Kidney (tissue), 22 donors: ENCODE measurements at places on chromosomes 13 and 19. TPM values are rescaled to one million over a fixed set of nuclear protein-coding genes. Genes with fewer than 3 reads are reported as not detected.

Gene COL5A3
- total RNA-seq = 5.1 TPM

Gene RAB8A
- 75.6 TPM for total RNA-seq

Gene GRIK5
- total RNA-seq = 16.2 TPM

Gene METTL21C
- total RNA-seq = not detected

Gene TMEM143
- total RNA-seq = 9.2 TPM

Gene SIGLEC8
- total RNA-seq = 1.8 TPM

Gene KLK10
- 0.63 TPM for total RNA-seq

Gene UBL5
- total RNA-seq = 322 TPM

DNA sequence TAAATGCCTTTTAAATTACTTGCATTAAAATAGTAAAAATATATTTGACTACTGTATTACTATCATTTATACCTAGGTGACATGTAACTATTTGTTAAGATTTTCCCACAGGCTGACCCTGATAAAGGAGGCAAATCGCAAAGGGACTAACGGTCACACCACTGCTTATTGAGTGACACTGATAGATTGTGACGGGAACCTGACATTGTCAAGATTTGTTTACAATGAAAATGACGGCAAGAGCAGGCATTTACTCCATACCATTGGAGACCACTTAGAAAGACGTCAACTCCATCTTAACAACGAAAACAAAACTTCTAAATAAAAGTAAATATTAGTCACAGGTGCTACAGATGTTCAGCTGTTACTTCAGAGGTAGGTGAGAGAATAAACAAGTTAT lies 289.0 kb downstream of the DACH1 start:
- no peaks in the 10 kb centered on the region for H3K27me3 ChIP-seq
- H3K27ac ChIP-seq = no peak overlapping the region
- H3K36me3 ChIP-seq = no peaks in the 10 kb centered on the region
- DNase-seq = no peak
- H3K4me3 ChIP-seq = no peak overlapping the region

DNA sequence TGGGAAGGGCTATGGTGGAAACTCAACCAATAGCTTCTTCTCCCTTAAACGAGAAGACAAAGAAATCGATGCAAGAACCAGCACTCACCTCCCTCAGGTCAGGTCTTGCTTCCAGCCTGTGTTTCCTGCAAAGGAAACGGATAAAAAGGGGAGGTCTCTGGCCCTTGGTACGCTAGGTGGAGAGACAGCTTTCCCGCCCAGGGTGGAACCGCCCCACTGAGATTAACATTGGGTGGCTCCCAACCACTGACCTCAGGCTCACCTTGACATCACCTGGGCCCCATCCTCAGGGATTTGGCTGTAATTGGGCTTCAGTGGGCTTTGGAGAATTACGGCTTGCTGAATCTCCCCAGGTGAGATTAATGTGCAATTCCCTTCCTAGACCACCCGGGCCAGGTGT lies at the start of gene NLRP7:
TSS of gene NLRP7 (minus strand) at position 150 of the 400 bp plus-strand sequence.
- no peak for DNase-seq
- no peak within 1 kb of the TSS for H3K4me3 ChIP-seq
- H3K4me1 ChIP-seq = no peaks in the 10 kb centered on the region
- no peaks in the 10 kb centered on the region for H3K36me3 ChIP-seq

DNA sequence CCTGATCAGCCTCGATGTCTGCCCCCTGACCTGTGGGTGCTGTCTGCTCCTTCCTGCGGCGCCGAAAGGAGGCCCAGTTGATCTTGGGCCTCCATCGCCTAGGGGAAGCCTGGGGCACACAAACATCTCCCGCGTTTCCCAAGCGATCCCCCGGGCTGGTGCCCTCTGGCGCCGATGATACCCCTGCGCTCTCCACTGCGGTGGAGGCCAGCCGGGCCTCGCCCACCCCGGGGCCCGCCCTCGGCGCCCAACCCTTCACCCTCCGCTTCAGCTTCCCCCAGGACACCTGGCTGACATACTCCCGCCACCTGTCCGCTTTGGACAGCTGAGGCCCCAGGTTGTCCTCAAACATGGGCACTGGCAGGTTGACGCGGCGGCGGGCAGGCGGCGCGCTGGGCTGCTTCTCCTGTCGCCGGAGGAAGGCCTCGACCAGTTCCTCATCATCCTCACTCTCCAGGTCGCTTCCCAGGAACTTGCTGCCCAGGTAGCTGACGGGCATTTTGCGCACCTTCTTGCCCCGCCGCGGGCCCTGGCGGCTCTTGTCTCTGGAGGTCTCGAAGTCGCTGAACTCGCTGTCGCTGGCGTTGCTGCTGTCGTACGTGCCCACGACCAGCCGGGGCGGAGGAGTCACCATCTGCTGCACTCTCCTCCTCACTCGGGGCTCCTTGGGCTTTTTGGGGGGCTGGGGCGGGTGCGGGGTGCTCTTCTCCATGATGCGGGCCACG lies 1.3 kb downstream of the CCDC8 start:
- H3K27ac ChIP-seq = no peak overlapping the region
- no peaks in the 10 kb centered on the region for H3K36me3 ChIP-seq
- DNase-seq = peak; percentile 72
- no peaks in the 10 kb centered on the region for H3K27me3 ChIP-seq

- H3K4me3 ChIP-seq = no peak overlapping the region
- H3K36me3 ChIP-seq = no peaks in the 10 kb centered on the region
- H3K27ac ChIP-seq = no peak overlapping the region
- DNase-seq = no peak
- H3K4me1 ChIP-seq = no peaks in the 10 kb centered on the region
These were observed 2.9 kb downstream of the PROSER3 start for GRCh38 chr19:35760711-35761349.

DNA sequence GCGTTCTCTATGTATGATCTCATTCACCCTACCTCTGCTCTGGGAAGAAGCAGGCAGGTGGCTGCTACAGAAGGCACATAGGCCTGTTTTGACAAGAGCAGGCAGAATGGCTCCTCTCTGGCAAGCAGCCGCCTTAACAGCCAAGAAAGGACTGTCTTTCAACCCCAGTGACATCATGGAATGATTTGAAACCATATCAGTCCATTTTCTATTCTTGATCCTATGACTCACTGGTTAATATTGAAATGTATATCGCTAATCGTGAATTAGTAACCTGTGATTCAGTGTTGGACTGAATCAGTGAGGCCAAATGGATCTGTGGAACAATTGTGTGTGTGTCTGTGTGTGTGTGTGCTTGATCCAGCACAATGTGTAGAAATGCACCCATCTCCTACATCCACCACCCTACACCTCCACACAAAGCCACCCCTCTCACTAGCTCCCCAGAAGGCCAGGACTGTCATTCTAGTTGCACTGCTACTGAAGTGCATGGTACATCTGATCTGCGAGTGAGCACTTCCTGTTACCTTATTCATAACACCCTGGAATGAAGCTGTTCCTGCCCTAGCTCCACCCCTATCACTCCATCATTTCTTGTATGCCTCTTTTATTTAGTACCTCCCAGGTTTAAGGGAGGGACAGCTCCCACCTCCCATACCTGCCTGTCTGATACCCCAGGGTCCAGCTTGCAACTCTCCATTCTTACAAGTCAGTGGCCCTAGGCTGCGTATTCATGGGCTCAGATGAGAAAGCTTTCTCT lies 460.0 kb downstream of the FOXO1 start:
- H3K4me3 ChIP-seq = no peak overlapping the region
- no peak for DNase-seq
- no peaks in the 10 kb centered on the region for H3K27me3 ChIP-seq
- H3K27ac ChIP-seq = no peak overlapping the region
- no peaks in the 10 kb centered on the region for H3K4me1 ChIP-seq

DNA sequence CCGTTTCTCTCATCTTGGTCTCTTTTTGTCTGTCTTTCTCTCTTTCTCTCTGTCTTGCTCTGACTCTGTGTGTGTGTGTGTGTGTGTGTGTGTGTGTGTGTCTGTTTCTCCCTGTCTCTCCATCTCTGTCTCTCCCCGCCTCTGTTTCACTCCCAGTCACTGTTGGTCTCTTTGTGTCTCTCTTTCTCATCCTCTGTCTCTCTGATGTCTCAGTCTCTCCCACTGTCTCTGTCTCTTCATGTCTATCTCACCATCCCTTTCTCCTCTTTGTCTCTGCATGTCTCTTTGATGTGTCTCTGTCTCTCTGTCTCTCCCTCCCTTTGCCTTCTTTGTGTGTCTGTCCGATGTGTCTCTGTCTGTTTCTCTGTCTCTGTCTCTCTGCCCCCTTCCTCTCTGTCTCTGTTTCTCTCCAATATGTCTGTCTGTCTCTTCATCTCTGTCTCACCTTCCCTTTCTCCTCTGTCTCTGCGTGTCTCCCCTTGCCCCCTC lies 2.5 kb downstream of the NFIC start:
- peaks cover 35% of the 10 kb centered on the region for H3K4me1 ChIP-seq
- H3K27me3 ChIP-seq = peaks cover 3% of the 10 kb centered on the region
- peak overlapping the region; percentile 94 for H3K27ac ChIP-seq
- DNase-seq = no peak

- no peak overlapping the region for H3K4me3 ChIP-seq
- H3K27me3 ChIP-seq = no peaks in the 10 kb centered on the region
- H3K27ac ChIP-seq = no peak overlapping the region
- H3K36me3 ChIP-seq = no peaks in the 10 kb centered on the region
- DNase-seq = no peak
These were observed 642.3 kb downstream of the TBC1D4 start for GRCh38 chr13:74839656-74840055.

DNA sequence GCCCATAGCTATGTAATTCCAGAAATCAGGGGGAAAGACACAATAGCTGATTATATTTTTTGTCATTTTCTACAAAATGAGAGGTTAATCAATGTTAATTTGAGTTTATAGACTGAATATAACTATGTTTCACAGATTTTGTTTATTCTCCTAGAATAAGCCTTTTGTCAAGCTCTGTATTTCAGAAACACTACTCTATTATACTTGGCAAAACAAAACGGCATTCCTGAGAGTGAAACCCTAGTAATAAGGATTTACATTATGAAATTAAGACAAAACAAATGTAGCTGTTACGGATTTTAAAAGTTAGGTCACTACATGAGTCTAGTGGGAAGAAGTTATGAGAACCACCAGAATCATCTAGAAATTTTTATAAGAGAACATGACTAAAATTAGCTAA lies 334.2 kb downstream of the KLF12 start:
- no peaks in the 10 kb centered on the region for H3K27me3 ChIP-seq
- no peak for DNase-seq
- no peak overlapping the region for H3K4me3 ChIP-seq
- H3K4me1 ChIP-seq = no peaks in the 10 kb centered on the region
- no peak overlapping the region for H3K27ac ChIP-seq

GRCh38 chr13:83601539-83601938 lies 280.7 kb downstream of the SLITRK1 start:
- no peaks in the 10 kb centered on the region for H3K27me3 ChIP-seq
- no peak overlapping the region for H3K27ac ChIP-seq
- no peak for DNase-seq

GRCh38 chr13:34364633-34365032 lies 546.7 kb downstream of the RFC3 start:
- H3K27me3 ChIP-seq = no peaks in the 10 kb centered on the region
- no peaks in the 10 kb centered on the region for H3K36me3 ChIP-seq
- DNase-seq = peak; percentile 52
- no peaks in the 10 kb centered on the region for H3K4me1 ChIP-seq
- H3K4me3 ChIP-seq = no peak overlapping the region
- no peak overlapping the region for H3K27ac ChIP-seq

- no peak for DNase-seq
- no peaks in the 10 kb centered on the region for H3K27me3 ChIP-seq
- H3K4me3 ChIP-seq = no peak overlapping the region
- H3K4me1 ChIP-seq = no peaks in the 10 kb centered on the region
- H3K27ac ChIP-seq = no peak overlapping the region
These were observed 649.4 kb upstream of the PCDH20 start for GRCh38 chr13:62065016-62065415.

DNA sequence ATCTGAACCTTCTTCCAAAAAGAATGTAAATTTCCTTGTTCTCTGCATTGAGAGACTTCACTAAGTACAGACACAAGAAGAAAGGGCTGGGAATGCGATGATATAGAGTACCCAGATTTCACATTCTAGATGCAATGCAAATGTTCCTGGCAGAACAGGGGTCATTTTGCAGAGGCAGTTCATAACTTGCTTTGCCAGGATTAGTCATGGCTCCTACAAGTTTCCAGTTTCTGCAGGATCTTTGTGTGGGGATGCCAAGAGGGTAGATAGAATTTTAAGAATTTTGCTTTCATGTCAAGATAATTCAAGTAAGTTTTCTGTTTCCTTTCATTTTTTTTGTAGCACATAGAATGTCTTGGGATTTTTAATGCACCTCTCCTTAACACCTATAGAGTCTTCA lies 181.2 kb downstream of the FGF9 start:
- H3K27me3 ChIP-seq = no peaks in the 10 kb centered on the region
- H3K36me3 ChIP-seq = no peaks in the 10 kb centered on the region
- no peak for DNase-seq

DNA sequence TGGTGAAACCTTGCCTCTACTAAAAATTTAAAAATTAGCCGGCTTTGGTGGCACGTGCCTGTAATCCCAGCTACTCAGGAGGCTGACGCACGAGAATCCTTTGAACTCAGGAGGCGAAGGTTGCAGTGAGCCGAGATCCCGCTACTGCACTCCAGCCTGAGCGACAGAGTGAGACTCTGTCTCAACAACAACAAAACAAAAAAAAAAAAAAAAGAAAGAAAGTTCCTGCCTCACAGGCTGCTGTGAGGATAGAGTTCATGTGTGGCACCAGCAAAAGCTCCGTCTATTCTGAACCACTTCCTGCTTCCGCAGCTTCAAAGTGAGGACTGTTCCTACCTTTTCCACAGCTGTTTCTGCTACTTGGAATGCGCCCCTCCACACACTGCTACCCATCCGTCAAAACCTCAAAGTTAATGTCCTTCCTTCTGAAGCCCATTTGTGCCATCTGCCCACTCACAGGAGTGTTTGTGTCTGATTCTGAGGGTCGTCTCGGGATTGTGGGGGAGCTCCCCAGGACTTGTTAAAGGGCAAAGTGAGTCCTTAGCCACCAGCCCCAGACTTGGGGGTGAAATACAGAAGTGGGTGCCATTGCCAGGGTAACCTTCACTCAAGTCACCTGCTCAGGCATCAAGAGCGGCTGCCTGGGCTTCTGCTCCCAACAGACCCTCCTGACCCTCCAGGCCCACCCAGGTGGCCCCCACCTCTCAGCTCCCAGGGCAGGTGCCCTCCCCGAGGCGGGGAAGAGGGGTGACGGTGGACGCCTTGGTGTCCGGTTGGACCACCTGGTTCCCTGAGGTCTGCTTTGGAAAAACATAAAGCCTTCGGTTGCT lies 2.9 kb downstream of the MFSD12 start:
- no peak overlapping the region for H3K4me3 ChIP-seq
- H3K27me3 ChIP-seq = no peaks in the 10 kb centered on the region
- H3K27ac ChIP-seq = peak overlapping the region; percentile 68
- peak; percentile 41 for DNase-seq
- H3K36me3 ChIP-seq = no peaks in the 10 kb centered on the region
- H3K4me1 ChIP-seq = peaks cover 3% of the 10 kb centered on the region

DNA sequence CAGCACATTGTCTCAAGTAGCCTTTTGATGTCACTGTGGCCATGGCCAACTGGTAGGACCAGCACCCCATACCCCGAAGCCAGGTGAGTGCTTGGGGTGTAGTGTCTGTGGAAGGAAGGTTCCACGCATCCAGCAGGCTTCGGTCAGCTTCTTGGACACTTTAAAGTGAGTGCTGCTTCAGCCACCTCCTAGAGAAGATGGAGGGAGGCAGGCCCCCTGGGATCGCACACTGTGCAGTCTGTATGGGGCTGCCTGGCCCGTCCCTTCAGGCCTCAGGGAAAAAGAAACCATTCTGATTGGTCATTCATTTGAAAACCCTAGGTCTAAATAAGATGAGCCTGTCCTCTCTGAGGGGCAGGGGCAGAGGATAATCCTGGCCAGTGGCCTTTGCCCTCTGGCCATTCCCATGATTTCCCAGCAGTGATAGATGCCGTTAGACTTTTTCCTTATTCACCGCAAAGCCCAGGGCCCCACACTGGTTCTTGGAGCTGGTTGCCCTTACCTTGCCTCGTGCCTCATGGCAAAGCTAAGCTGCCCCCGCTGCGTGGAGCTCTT lies 30.7 kb downstream of the GATAD2A start:
- H3K36me3 ChIP-seq = no peaks in the 10 kb centered on the region
- no peak for DNase-seq
- no peak overlapping the region for H3K27ac ChIP-seq
- no peaks in the 10 kb centered on the region for H3K4me1 ChIP-seq
- no peaks in the 10 kb centered on the region for H3K27me3 ChIP-seq
